ENCODE measurements at places on chromosomes 2 and 18.

DNA sequence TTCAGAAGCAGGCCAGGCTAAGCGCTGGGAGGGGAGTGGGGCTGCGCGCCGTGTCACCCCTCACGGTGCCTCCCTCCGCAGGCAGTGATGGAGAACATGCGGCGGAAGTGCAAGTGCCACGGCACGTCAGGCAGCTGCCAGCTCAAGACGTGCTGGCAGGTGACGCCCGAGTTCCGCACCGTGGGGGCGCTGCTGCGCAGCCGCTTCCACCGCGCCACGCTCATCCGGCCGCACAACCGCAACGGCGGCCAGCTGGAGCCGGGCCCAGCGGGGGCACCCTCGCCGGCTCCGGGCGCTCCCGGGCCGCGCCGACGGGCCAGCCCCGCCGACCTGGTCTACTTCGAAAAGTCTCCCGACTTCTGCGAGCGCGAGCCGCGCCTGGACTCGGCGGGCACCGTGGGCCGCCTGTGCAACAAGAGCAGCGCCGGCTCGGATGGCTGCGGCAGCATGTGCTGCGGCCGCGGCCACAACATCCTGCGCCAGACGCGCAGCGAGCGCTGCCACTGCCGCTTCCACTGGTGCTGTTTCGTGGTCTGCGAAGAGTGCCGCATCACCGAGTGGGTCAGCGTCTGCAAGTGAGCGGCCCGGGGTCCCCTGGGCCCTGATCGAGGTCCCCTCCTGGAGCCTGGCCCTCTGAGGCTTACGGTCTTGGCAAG, 12.2 kb downstream of the WNT10A start:
- DNase-seq, result peak; percentile 84

GRCh38 chr2:237529452-237530402, 36.6 kb upstream of the PRLH start:
- no peak for DNase-seq

- DNase-seq, result no peak
These were observed 27.4 kb upstream of the CNNM3 start for GRCh38 chr2:96788442-96789244.

- no peak for DNase-seq
These were observed 38.9 kb upstream of the KLF11 start for GRCh38 chr2:10004401-10004800.

GRCh38 chr2:167100506-167100905, 212.2 kb downstream of the XIRP2 start:
- DNase-seq, result no peak

DNA sequence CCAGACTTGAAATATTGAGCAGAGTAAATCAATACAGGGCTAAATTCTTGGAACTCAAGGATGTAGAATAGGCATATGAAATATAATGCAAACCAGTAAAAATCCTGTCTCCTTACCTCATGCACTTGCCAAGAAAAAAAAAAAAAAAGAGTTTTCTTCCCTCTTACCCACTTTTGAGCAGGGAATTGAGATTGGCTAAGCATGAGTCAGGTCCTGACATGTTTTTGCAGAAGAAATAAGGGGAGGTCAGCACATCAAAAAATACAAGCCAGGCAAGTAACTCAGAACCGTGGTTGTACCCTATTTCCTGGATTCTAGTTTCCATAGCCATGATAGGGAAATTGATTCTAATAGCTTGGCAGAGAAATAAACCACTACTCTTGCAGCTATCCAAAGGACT, 1526.7 kb downstream of the LRP1B start:
- no peak for DNase-seq

DNA sequence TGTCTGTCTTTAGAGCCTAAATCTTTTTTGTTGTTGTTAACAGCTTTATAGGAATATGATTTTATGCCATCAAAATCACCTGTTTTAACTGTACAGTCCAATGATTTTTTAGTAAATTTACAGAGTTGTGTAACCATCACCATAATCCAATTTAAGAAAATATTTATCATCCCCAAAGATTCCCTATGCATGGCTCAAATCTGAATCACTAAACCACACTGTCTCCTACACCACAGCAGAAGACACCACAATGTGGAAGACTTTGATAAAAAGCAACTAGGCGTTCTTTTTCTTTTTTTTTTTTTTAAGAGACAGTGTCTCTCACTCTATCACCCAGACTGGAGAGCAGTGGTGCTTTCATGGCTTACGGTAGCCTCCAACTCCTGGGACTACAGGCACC, 99.6 kb downstream of the TXNL1 start:
- DNase-seq, result no peak

DNA sequence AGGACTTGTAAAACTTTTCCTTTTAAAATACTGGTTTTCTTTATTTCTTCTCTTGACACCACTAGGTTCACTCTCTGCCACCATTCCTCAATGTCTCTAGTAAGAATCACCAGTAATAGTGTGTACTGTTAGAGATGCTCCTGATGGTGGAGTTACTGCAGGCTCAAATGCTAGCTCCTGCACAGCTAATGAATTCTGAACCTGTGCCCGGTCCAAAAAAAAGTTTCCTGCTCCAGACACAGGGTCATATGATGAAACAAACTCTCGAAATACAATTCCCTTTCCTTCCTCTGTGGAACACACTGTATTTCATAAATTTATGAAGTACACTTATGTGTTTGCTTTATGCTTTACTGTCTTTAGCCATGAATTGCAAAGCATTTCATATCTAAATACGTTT, 19.2 kb downstream of the PMS1 start:
- DNase-seq, result no peak

DNA sequence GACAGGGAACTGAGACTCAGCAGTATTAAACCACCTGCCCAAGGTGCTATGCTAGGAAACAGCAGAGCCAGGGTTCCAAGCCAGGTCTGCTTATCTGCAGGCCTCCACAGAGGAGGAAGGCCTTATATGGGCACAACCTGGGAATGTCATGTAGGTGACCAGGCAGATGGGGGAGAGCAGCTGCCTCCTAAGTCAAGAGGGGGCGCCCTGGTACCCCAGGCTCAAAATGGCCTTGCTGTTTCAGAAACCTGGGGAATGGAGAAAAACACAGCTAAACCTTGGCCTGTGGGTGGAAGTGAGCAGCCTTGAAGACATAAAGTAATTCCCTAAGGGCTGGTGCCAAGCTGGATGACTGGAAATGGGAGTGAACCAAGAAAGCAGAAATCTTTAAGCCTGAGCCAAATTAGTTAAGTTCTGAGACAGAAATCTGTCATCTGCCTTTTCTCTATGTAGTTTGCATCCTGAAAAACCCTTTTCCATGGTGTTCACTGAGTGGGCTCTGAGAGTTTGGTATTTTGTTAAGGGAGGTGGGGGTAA, 79.1 kb downstream of the MAPK4 start:
- DNase-seq, result no peak

DNA sequence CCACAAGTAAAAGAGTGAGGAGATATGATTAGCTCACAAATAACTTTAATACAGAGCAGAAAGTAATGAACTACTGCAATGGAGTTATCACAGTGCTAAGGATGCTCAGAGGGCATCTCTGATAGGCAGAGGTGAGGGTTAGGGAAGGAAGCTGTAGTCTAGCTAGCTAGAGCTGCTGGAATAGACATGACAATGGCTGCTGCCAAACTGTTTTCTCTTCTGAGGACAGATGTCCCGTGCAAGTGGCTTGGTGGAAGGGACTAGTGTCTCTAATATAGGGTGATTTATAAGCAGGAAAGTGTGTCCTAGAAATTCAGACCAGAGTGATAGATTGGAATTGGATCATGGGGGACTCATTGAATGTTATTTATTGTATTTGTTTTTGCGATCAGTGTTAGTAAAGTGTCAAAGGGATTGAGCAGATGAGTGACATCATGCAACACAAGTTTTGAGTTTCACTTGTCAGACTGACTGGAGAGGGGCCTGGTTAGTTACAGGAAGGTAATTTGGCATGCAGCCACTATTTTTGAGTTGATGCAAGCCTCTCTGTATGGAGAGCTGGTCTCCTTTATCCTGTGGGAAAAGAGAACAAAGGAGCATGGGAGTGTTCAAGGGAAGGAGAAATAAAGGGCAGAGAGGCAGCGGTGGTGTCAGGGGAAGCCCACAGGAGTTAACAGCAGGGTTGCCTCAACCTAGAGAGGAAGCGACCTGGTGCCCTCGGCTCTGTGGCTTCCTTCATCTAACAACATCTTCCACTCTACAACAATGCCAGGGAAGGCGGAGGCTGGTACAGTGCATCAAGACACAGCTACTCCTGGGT, 1.9 kb downstream of the CTLA4 start:
- peak; percentile 65 for DNase-seq

DNA sequence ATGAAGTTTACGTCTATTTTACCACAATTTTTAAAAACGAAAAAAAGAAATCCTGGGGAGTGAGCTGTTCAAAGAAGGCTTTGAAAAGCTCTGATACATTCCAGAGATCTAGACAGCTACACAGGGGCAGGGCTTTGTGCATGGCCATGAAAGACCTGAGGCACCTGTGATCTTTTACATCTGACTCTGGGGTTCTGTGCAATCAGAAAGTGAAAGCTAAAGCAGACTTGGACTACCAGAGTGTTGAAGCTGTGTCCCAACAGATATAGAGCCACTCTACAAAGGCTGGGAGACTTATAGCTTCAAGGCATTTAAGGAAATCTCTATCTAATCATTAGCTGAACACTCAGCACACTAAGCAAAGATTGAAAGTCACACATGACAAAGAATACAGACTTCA, 34.1 kb downstream of the PARD6G start:
- DNase-seq, result no peak

DNA sequence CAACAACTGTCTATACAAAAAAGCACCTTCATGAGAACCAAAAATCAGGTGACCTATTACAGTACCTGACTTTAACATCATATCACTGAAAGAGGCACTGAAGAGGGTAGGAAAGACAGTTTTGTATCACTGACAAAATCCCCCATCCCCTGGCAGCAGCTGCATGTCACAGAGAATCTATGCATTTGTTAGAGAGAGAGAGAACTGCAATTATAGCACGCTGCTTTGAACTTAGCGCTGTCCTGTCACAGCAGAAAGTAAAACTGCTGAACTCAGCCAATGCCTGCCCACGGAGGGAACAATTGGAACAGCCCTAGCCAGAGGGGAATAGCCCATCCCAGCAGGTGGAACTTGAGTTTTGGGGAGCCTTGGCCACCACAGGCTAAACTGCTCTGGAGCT, 75.1 kb upstream of the NOL4 start:
- DNase-seq, result no peak

DNA sequence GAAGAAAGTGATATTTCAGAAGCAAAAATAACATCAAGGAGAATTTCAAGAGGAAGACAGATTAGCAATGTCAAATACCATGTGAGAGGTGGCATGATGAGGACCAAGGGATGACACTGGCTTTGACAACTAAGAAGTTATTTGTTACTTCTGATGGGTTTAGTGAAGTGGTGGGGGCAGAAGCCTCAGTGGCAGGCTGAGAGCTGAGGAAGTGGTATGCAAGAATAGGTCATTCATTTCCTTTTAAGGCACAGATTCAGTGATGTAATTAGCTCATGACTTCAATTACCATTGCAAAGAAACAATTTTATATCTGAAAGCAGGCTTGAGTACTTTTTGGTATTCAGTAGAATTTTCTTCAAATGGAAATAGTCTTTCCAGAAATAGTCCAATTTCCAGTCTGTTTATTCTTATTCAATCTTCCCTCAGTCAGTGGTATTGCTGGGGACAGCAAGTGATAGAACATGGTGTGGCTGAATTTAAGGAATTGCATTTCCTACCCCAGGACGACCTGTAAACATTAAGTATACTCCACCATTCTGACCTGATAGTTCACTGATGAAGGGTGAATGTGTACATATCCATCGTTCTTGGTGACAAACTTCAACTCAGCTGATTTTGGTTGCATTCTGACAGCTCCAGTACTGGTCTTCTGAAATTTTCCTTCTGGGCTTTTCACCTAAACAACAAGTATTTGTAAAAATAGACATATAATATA, 28.2 kb downstream of the GEMIN6 start:
- DNase-seq, result peak; percentile 61

DNA sequence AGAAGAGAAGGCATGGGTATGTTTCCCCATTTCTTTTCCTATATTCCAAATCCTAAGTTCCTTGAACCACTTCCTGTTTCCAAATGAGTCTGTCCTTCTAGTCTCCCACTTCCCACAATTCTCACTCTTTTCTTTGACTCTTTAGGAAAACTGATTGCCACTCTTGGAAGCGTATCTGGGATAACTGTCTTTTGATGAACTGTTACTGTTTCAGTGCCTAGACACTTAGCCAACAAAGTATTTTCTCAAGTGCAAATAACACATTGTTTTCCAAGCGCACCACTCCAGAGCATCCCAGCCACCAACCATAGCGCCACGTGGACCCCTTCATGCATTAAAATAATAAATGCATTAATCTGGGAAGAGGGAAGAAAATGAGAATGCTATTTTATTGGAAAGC, 342.8 kb downstream of the MTX2 start:
- DNase-seq, result no peak

DNA sequence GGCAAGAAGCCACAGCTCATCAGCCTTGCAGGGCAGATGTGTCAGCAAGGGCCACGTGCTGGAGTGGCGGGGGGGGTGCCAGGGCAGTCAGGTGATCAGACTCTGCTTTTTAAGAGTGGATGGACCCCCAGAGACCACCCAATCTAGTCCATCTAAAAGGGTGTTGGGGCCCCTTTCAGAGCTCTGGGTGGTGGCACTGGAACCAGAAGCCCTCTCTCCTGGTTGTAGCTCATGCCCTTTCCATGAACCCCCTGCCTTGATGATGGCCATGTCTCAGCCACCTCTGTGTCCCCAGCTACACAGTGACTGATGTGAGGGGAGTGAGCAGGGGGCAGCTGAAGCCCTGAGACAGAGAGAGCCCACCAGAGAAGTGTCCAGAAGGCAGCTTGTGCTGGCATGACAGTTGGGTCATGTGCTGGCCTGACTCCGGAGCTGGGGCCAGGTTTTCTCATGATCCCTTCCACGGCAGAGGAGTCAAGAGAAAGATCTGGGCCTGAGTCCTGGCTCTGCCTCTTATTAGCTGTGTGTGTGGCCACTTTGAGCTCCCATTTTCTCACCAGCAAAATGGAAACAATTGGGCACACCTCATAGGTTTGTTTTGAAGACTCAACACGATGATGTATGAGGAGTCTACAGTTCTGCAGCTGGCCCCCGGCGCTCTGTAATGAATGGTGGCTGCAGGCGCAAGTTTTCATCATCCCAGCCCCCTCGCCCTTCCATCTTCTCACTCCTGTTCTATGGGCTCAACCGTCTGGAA, 195.7 kb downstream of the ZFP36L2 start:
- DNase-seq, result no peak

- no peak for DNase-seq
These were observed 254.7 kb upstream of the FIGN start for GRCh38 chr2:163990541-163990940.

DNA sequence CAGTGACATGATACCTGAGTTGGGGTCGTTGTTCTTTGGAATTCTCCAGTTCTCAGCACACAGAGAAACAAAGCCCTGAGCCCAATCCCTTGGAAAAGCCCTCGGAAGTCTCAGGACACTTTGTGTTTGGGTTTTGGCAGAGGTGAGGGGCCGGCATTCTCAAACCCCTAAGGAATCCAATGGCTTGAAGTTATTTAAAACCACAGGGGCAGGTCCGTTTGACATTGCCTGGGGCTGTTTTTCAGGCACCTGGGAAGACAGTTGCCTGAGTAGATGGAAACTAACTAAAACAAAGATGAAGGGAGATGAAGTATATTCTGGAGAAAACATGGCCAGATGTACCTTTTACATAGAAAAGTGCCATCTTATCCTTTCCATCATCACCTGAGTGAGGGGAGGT, 22.5 kb upstream of the OTOF start:
- DNase-seq, result no peak

- DNase-seq, result no peak
These were observed 26.0 kb upstream of the ANXA4 start for GRCh38 chr2:69715964-69716363.
